ENCODE measurements at places on chromosomes 6 and 20. TPM values are rescaled to one million over a fixed set of nuclear protein-coding genes. Genes with fewer than 3 reads are reported as not detected.

DNA sequence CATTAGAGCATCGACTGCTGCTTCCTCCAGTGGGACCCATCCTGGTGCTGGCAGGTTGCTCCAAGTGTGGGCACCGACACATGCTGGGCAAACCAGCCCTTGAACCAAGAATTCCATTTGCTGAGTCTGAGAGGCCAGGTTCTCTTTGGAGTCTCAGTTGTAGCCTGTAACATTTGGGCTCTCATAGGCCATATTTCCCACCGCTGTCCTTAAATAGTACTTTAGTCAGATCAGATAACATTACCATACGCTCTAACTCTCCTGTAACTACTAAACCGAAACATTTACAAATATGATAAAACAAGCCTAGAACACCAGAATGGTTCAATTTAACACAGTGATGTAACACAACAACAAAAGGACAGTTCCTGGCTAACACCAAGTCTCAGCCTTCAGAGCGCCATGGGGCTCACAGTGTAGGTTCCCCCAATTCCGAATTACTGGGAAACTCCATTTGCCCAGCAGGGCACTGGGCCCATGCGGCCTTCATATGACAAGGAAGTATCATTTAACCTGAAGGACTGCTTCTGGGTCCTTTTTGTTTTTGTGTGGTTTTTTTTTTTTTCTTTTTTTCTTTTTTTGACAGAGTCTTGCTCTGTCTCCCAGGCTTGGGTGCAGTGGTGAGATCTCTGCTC lies 28.4 kb upstream of the CD93 start:
- no peak for DNase-seq
- H3K27ac ChIP-seq, result no peak overlapping the region
- no peak overlapping the region for H3K4me3 ChIP-seq
- no peaks in the 10 kb centered on the region for H3K4me1 ChIP-seq

XKR7 gene
- total RNA-seq, result not detected

POM121L2 gene
- total RNA-seq, result not detected

DNA sequence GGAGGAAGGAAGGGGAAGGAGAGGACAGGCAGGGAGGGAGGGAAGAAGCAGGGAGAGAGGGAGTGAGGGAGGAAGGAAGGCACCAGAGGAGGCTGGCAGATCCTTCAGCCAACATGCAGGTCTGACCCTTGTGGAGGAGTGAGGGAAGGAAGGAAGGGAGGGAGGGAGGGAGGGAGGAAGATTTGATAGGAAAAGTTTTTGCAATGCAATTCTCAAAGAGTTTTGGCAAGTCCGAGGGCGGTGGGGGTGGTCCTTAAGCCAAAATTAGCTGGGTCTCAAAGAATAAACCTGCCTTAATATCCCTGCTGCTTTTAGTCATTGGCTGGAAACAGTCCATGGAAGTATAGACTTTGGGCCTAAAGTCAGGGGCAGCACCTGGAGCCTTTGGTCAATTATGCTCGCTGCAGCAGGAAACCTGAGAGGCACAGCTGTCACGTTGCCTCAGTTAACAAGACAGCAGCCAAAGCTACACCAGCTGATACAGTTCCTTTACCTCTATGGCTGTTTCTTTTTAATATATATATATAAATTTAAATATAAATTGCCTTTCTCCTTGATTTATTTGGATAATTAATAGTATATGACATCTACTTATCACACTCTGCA lies 115.7 kb upstream of the RALGAPA2 start:
- peaks cover 8% of the 10 kb centered on the region for H3K4me1 ChIP-seq
- no peaks in the 10 kb centered on the region for H3K36me3 ChIP-seq
- DNase-seq, result no peak
- no peak overlapping the region for H3K4me3 ChIP-seq

CPXM1 gene
- total RNA-seq, result 1.2 TPM

TCF21 gene
- total RNA-seq, result 10.6 TPM

DNA sequence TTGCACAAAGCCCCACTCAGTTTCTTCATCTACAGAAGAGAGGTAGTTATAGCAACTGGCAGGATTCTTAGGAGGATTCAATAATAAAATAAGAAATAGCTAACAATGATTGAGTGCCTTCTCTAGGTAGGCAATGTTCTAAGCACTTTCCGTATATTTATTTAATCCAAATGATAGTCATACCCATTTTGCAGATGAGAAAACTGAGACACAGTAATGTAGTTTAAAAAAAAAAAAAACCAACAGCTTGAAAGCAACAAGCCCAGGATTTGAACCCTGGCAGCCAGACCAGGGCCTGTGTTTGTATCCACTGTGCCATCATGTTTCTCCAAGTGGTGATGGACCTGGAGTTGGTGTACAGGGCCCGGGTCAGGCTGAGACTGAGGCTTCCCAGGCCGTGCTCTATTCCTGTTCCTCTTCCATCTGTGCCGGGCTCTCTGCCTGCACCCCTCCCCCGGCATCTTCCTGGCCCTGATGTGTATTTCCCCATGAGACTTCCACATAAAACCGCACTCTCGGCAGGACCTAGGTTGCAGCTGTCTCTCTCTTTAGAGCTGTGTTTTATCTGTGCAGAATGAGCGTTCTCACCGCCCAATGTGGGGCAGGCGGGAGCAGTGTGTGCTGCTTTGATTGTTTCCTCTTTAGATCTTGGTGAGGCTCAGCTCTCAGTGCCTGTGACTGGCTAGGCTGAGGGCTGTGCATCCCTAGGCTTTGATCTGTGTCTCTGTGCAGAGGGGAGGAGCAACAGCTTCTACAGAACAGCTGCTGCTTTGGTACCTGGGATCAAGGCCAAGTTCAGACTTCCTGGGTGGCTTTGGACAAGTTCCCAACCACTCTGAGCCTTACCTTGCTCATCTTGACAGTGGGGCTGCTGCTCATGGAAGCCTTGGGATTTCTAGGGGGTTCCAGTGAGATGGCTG lies 49.5 kb downstream of the TOX2 start:
- no peak for DNase-seq
- peaks cover 11% of the 10 kb centered on the region for H3K4me1 ChIP-seq
- no peak overlapping the region for H3K27ac ChIP-seq

CALHM4 gene
- not detected for total RNA-seq

DNA sequence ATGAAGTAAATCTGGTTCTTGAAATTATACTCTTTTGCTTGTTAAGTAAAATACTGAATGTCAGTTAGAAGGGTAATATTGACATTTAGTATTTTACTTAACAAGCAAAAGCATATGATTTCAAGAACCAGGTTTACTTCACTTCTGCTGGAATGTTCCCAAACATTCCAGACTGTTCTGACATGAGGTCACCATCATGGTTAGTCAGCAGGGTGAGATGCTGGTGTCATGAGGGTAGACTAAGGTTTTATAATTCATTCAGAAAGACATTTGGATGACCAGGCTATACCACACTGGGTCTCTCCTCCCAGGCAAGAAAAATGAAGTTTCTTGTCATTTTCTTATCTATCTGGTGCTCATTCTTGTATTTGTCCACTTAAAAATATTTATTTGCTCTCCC lies 414.4 kb upstream of the MMS22L start:
- no peaks in the 10 kb centered on the region for H3K27me3 ChIP-seq
- no peaks in the 10 kb centered on the region for H3K36me3 ChIP-seq
- H3K4me3 ChIP-seq, result no peak overlapping the region
- H3K4me1 ChIP-seq, result no peaks in the 10 kb centered on the region

DNA sequence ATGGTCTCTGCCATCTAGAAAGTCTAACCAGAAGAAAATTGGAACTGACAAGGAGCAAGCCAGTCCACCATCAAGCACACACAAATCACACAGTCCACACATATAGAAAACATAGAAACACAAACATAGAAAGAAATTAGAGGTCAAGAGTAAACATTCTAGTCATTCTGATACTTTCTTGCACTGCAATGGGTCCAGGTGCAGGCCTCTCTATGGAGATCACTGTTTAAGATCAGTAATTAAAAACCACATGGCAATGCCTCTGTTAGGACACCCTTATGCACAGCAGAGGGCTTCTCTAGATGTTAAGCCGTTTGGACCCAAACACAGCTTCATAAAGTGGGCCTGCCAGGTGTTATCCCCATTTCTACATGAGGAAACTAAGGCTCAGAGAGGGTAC lies 42.8 kb upstream of the SLC22A23 start:
- DNase-seq, result no peak
- no peaks in the 10 kb centered on the region for H3K27me3 ChIP-seq

DPPA5 gene
- total RNA-seq, result not detected

STX11 gene
- total RNA-seq, result 10.3 TPM

FOXQ1 gene
- total RNA-seq, result not detected

DNA sequence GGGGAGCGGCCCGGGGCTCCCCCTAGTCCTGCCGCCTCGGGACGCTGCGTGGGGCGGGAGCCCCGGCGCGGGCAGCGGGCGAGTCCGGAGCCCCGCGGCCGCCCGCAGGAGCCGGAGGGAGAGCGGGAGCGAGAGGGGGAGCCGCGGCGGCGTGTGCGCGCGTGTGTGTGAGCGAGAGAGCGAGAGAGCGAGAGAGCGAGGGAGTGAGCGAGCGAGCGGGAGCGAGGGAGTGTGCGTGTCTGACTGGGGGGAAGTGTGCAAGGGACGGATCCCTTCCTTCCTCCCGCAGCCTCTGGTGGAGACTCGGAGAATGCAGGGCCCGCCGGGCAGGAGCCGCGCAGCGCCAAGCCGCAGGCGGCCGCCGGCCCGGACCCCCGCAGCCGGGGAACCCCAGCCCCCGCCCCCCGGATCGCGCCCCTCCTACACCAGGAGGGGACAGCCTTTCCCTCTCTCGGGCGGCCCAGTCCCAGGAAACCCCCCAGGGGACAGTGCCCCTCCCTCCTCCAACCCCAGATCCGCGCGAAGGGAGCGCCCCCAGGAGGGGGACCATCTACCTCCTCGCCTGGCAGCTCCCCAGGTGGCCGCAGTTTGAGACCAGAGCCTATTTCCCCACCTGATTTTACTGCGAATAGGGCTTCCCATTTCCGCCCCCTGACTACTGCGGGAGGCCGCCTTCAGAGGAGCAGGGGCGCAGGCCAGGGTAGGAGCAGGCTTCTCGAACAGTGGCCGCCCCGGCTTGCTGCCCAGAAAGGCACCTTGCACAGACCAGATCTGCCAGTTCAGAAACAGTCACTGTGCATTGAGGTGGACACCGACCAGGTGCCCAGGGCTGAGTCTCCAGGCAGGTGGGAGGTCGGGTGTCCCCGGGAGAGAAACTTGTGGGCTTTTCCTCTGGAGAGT lies at the start of gene CDH22:
TSS of gene CDH22 (minus strand) at position 241 of the 900 bp plus-strand sequence. CDS start 57,204 bp downstream, outside the sequence.
- peaks cover 51% of the 10 kb centered on the region for H3K4me1 ChIP-seq
- no peaks in the 10 kb centered on the region for H3K36me3 ChIP-seq
- no peak within 1 kb of the TSS for H3K27ac ChIP-seq
- peaks cover 100% of the 10 kb centered on the region for H3K27me3 ChIP-seq

DNA sequence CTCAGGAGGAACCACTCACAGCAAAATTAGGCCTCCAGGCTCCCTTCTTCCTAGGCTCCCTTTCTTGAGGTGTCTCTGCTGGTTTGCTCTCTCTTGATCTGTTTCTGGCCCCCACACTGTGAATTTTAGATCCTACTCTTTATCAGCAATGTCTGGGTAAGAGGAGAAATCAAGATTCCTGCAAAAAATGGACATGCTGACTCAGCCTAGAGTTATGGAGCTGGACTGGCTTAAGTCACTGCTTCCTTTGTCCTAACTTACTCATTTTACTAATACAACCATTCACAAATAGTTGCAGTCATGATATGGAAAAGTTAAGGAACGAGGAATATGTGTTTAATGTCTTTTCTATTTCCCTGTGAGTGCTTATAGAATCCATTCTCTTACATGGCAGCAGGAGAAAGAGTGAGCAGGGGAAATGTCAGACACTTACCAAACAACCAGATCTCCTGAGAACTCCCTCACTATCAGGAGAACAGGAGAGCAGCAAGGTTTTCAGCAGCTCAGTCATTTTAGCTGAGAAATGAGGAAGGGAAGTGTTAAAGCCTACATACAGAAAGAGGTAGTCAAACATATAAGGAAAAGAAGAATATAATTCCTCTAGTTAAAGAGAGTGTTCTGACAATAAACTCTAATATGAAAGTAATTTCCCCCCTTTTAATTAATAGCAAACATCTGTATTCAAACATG lies 160.8 kb downstream of the PDE7B start:
- no peaks in the 10 kb centered on the region for H3K36me3 ChIP-seq
- no peak overlapping the region for H3K4me3 ChIP-seq
- H3K27me3 ChIP-seq, result no peaks in the 10 kb centered on the region
- DNase-seq, result no peak

GRCh38 chr6:150237626-150238025 lies 94.8 kb downstream of the PPP1R14C start:
- no peak overlapping the region for H3K4me3 ChIP-seq
- H3K4me1 ChIP-seq, result no peaks in the 10 kb centered on the region
- no peaks in the 10 kb centered on the region for H3K36me3 ChIP-seq

CYP39A1 gene
- 11.6 TPM for total RNA-seq

TRAPPC3L gene
- total RNA-seq, result not detected
